ENCODE measurements at places on chromosomes 12 and 14.

DNA sequence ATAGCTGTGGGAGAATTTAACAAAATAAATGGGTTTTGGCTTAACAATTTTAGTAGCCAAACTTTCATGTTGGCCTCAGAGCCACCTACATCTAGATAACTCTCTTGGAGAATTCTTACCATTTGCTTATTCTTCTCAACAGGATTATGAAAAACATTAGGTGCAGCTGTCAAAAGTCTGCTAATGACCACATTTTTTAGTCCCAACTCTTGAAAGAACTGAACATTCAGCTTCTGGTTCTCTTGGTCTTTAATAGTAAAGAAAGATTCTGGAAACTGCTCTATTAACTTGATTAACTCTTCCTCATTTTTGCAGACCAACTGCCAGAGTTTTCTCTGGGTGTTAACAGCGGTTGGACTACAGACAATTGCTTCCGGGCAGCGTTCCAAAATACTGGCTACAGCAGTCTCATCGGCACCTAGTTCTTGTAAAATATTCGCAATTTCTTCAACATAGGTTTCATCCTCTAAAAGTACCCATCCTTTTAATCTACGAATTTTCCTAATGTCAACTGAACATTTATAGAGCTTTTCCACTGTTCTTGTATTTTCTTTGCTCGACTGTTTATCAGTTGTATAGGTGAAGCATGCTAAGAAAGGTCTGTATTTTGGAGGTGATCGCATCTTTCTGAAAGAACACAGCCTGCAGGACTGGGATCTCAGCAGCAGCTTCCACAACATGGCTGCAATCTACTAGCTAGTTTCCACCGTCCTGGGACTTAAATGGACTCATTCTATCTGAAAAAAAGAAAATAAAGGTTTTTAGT, 8.7 kb downstream of the MTERF2 start:
- no peak for DNase-seq

GRCh38 chr12:58695263-58695662, 225.0 kb downstream of the LRIG3 start:
- no peak for DNase-seq

GRCh38 chr14:75634848-75635247, 25.8 kb downstream of the ERG28 start:
- DNase-seq: no peak

DNA sequence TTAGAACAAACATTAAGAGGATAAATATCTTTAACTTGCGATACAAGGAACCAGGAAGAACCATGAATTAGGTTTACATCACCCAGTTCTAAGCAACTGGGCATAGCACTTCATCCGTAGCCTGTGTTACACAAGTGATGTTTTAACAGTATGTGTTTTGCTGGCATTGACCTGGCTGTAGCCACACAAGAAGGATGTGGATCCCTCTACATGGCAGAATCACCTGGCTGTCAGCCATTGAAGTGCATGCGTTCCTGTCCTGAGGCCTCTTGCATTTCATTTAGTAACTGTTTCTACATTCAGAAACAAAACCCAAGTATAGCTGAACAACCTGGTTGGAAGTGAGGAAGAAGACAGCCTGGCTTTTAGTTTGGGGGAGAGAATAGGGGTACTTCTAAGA, 72.2 kb downstream of the TGFB3 start:
- no peak for DNase-seq

DNA sequence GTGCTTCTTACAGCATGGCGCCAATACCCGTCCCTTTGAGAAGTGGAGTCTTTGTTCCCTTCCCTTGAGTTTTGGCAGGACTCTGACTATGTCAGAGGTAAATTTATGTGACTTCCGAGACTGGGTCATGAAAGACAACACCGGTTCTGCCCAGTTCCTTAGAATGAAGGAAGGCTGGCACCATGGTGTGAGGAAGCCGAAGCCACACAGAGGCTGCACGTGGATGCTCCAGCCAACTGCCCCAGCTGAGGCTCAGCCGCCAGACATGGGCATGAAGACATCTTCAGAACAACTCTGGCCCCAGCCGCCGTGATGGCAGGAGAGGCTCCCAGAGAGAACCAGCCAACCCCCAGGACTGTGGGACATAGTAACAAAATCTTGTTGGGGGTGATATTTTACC, 111.2 kb downstream of the CALM1 start:
- no peak for DNase-seq

- no peak for DNase-seq
Measured at GRCh38 chr14:20686386-20687143, 2.0 kb upstream of the ANG start.

- peak; percentile 64 for DNase-seq
Measured at GRCh38 chr12:64618953-64619590, 8.8 kb downstream of the RASSF3 start.

- DNase-seq: peak; percentile 98
Measured at GRCh38 chr14:52068615-52069306, at the start of gene NID2. TSS of gene NID2 (minus strand) at chr14:52069059. CDS start at chr14:52068994, 65 bp downstream.

GRCh38 chr14:74960736-74961135, 5.3 kb upstream of the PGF start:
- no peak for DNase-seq

GRCh38 chr14:23942587-23942986, 11.0 kb upstream of the DHRS4 start:
- DNase-seq: no peak
